Colonic mucosa (tissue), 4 donors: ENCODE measurements at places on chromosomes 11 and 22.

GRCh38 chr22:37163575-37164504, 14.1 kb upstream of the IL2RB start:
- no peak for DNase-seq

DNA sequence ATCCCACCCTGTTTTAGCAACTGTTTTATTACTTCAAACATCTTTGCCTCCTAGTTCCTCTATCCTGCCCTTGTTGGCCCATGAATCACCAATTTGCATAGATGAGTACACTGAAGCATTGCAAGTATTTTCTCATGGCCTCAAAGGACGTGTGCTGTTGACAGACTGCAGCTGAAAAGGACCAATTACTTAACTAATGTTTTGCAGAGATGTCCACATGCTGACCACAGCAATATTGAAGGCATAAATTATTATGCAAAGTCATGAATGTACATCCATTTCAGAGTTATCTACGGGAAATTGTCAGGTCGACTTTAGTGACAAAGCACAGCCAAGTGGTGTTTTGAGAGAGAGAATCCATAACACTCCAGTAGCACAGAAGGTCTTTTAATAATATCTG, 64.8 kb downstream of the CADM1 start:
- DNase-seq = no peak

DNA sequence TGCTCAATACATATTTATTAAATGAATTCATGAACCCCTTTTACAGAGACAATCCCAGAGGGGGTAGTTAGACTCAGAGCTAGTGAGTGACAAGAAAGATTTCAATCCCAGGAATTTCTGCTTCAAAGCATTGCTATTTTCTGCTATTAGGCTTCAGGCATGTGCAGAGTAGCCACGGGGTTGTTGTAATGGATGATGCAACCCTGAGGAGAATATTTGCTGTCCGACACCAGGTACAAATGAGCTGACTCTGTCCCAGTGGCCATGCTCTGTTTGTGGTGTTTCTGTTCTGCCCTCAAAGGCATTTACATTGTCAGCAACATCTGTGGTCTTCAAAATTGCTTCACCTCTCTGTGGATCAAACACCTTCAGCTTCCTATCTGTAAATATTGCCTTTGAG, 102.6 kb downstream of the CSNK2A3 start:
- no peak for DNase-seq

GRCh38 chr11:34877375-34877975, 38.7 kb downstream of the APIP start:
- no peak for DNase-seq

DNA sequence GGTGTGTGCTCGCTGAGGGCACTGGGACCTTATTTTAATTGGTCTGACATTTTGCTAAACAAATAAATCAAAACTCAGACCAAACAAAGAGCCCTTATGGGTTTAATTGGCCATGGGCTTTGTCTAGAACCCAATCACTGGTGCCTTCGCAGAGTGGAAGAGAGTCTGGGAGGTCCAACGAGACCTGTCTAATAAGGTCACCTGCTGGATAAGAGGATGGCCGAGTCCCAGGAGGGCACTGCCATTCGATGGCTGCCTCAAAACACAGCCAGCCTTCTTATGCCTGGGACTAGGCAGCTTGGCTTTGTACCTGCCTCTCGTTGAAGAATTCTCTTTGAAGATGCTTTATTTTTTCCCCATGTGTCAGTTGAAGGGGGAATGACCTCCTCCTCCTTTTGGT, 171.1 kb downstream of the CEP164 start:
- DNase-seq = no peak

- DNase-seq = no peak
Measured at GRCh38 chr11:26442131-26442530, 110.2 kb downstream of the ANO3 start.

DNA sequence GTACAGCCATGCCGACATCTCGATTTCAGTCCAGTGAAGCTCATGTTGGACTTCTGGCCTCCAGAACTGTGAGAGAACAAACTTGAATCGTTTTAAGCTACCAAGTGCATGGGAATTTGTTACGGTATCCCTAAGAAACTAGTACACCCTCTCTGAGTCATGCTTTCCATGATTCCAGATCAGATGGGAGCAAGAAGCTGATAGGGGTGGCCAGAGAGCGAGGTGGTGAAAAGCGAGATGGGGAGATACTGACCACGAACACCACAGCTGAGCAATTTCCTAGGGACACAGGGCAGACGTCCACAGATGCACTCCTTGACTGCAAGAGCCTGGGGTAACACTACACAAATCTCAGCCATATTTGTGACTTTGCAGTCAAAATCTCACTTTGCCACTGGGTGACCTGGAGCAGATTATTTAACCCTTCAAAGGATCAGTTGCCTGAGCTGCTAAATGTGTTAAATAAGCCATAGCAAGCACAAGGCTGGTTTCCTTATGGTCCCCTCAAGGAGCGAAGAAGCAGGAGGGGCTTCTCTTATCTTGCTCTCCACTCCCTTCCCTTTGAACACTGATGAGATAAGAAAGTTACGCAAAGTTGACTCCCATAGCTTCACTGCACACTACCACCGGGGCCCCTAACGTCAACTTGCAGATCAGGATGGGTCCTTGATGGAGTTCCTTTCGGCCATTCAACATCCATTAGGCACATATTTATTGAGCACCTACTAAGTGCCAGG, 22.6 kb upstream of the RCN1 start:
- DNase-seq = no peak

DNA sequence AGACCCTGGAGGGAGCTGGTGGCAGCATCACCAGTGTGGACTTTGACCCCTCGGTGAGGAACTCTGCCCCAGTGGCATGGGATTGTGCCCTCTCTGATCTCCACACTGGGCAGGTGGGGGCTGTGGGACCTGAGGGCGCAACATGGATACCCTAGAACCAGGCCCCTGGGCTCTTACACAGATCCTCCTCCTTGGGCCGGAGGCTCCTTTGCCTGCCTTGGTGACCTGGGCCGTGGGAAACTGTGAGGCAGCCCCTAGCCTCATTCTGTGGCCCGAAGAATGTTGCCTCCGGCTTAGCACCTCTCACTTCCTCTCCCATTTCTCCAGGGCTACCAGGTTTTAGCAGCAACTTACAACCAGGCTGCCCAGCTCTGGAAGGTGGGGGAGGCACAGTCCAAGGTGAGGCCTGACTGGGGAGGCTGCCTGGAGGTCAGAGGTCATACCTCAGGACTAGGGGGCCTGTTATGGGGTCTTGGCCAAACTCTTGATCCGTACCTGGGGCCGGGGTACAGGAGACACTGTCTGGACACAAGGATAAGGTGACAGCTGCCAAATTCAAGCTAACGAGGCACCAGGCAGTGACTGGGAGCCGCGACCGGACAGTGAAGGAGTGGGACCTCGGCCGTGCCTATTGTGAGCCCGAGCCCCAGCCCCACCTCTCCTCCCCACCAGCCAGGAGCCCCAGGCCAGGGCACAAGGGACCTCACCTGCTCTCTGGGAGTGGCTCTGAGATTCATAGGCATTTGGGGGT, 12.2 kb downstream of the ATG16L2 start:
- no peak for DNase-seq
